HFFc6 (cell line): ENCODE measurements at places on chromosomes 5 and 9.

DNA sequence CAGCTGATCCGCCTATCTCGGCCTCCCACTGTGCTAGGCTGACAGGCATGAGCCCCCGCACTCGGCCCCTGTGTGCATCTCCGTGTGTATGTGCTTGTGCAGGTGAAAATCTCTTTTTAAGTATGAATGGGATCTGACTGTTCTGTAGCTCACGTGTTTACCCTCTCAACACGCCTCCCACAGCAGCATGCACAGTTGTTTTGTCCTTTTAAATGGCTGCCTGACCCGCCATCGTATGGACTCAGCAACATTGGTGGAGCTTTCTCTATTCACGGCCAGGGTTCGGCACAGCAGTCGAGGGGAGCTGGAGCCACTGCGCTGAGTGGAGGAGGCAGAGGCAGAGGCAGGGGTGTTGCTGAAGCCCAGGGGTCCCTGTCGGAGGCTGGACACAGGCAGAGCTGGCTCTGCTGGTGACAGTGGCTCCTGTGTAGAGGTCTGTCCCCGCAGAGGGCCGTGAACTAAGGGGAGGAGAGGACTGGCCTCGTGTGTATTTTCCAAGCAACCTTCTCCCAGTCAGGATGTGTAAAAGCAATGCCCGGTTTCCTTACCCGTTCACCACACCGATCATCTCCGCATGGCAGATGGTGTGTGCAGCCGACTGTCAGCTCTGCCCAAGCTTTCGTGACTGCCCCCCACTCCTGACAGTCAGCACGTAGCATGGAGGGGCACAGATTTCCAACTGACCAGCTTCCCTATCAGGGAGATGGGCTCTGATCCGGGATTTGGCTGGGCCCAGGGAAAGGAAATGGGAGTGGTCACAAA lies 37.3 kb downstream of the MRPL36 start:
- no peak for DNase-seq

- peak; percentile 5 for DNase-seq
Measured at GRCh38 chr5:168424594-168425323, 61.5 kb upstream of the RARS1 start.

DNA sequence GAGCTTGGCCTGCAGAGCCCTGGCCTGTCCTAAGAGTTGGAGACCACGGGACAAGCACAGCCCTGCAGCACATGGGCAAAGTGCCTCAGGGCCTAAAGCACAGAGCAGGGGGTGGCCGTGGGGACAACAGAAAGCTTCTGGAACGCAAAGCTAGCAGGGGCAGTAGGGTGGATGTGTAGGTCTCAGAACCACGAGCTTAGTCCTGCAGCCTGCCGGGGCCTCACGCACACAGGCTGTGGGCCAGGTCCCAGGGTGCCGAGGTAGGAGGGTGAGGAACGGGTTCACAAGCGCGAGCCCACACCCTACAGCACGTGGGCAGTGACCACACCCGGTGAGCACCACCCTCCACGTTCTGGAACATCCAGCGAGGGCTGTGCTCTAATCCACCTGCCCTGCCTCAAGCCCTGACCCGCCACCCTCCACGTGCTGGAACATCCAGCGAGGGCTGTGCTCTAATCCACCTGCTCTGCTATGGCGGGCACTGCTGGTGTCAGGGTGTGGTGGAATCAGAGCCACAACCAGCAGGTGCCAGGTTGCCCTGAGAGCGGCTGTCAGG lies 9.3 kb downstream of the CLPTM1L start:
- DNase-seq: no peak

- DNase-seq: no peak
Measured at GRCh38 chr5:127924606-127925005, 159.0 kb upstream of the SLC12A2 start.

DNA sequence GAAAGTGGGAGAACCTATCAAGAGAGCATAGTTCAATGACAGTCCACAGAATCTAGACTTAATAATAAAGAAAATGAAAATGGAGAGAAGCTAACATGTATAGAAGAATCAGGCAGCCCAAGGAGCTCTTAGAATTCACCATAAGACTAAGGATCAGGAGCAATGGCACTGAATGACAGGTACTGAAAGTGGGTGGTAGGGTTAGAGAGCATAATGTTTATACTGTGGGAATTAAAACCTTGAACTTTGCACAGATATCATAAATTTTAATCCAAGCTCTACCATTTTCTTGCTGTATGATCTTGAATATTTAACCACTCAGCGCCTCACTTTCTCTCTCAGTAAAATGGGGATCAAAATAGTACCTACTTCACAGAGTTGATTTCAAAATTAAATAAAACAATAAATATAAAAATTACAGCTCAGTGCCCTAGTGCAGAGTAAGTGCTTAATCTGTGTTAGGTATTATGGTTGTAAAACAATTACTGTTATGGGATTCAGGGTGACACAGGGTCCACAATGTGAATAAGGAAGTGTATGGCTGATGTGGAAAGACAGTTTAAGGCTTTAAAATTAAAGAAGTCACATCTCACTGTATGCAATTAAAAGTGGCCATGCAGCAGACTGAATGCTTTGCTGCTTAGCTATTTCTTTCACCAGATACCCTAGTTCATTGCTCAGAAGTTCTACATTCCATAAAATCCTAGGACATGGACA lies 319.8 kb downstream of the HINT1 start:
- DNase-seq: no peak
